ENCODE measurements at places on chromosomes 5 and 9. TPM values are rescaled to one million over a fixed set of nuclear protein-coding genes. Genes with fewer than 3 reads are reported as not detected.

DNA sequence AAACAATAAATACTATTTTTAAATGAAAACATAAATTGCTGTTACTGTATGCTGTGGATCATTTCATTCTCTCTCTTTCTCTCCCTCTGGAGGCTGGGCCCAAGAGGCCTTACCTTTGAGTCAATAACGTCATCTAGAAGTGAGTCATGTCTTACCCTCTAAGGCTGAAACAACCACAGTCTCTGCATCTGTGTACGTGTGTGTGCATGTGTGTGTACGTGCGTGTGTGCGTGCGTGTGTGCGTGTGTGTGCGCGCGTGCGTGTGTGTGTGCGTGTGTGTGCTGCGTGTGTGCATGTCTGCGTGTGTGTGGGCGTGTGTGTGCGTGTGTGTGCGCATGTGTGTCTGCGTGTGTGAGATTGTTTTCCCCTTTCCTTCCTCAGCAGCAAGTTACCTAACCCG, 13.6 kb upstream of the IL17B start:
- H3K27me3 ChIP-seq = no peaks in the 10 kb centered on the region
- no peaks in the 10 kb centered on the region for H3K4me1 ChIP-seq
- no peaks in the 10 kb centered on the region for H3K36me3 ChIP-seq
- no peak overlapping the region for H3K27ac ChIP-seq
- DNase-seq = no peak

Gene PHYKPL
- 34.5 TPM for total RNA-seq

DNA sequence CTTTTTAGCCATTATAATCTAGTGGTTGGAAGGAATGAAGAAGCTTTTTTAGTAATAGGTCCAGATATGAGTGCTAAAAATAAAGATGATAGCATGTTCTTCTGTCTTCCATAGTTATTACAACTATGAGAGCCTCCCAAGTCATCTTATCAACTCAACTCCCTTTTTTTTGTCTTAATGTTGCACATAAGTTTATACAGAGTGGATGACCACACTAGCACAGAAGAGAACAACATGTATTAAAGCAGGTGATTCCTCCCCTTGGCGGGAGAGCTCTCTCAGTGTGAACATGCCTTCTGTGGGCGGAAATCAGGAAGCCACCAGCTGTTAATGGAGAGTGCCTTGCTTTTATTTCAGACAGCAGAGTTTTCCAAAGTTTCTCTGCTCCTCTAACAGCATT, 40.1 kb upstream of the STX17 start:
- no peak overlapping the region for H3K4me3 ChIP-seq
- no peaks in the 10 kb centered on the region for H3K27me3 ChIP-seq
- no peaks in the 10 kb centered on the region for H3K4me1 ChIP-seq
- no peak overlapping the region for H3K27ac ChIP-seq
- DNase-seq = no peak

DNA sequence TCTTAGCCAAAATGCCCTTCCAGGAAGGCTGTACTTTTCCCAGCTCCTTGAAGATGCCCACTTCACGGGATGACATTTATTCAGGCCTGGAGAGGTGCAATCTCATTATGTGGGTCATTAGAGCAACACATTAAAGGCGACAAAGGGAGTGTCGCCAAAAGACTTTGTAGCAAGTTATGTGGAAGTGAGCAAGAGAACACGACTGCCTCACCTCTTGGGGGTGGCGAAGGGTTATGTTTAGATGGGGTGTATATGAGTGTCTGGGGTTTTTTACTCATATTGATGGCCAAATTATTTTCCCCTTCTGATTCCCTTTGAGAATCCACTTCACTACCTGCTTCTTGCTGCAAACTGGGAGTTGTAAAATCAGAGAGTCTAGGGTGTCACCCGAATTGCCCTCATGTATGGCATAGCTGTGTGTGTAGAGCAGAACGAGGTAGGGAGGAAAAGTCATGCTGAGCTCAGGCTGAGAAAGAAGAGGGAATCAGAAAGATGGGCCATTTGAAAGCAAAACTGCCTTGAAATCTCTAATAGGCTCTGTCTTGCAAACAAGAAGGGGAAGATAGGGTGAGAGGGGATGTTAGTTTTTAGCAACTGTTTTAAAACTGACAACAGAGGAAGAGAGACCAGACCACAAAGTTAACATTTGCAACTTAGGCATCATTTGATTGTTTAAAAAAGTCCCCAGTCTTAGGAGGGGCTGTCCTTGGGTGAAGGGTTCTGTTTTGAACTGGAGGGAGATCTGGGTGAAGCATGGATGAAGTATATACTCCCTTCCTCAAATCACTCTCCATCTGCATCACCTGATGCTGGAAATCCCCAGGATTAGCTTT, 97.1 kb upstream of the IL12B start:
- no peak overlapping the region for H3K4me3 ChIP-seq
- no peak for DNase-seq
- H3K36me3 ChIP-seq = no peaks in the 10 kb centered on the region
- H3K27me3 ChIP-seq = no peaks in the 10 kb centered on the region
- H3K27ac ChIP-seq = no peak overlapping the region

DNA sequence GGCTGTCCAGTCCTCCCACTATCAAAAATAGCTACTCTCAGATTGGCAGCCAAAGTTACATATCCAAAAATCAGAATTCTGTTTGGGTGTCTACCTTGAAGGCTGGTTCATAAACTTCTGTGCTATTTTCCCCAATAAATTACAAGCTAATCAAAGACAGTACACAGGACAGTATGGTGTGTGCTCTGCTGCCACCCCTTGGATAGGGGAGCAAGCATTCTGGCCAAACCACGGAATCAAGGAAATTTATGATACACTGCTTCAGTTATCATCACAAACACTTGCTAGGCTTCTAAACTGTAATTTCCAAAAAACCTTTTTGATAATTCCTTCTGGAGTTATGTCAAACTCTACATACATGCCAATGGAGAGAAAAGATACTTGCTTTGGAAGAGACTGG, 15.9 kb downstream of the ETF1 start:
- no peaks in the 10 kb centered on the region for H3K4me1 ChIP-seq
- H3K4me3 ChIP-seq = no peak overlapping the region
- H3K27ac ChIP-seq = no peak overlapping the region
- no peaks in the 10 kb centered on the region for H3K27me3 ChIP-seq
- no peaks in the 10 kb centered on the region for H3K36me3 ChIP-seq
- DNase-seq = no peak
